ENCODE measurements at places on chromosomes 7 and 10.

DNA sequence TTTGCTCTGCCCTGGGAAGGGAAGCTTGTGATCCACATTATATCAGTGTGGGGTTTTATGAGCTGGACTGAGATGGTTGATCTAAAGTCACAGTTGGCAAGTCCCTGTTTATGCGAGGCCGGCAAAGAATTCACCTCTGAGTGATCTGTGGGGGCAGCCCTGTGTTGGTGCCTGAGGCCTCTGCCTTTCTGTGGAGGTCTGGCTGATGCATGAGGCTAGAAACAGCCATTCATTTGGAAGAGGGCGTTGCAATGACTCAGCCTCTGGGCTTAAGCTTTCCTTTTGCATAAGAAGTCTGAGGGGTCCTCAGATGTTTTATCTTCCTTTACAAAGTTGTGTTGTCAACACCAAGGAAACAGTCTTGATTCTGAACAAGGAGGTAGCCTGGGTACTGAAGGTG is 126.9 kb downstream of the MGMT start:
- DNase-seq: no peak

DNA sequence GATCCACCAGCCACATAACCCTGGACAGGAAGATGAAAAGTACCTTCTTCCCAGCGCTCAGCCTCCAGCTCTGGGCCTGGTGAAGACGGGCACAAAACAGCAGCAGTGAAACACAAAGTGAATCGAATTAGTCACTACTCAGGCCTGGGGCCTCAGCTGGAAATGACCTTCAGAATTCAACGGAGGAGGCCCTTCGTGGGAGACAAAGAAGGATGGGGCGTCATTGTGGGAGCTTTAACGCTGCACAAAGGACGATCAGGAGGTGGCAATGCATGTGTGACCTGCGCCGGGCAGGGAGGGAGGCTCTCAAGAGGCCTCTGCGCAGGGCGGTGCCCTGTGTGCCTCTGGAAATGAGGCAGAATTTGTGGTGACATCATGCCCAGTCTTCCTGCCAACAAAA is 161.9 kb downstream of the DNAJB6 start:
- DNase-seq: no peak

- no peak for DNase-seq
Observed at GRCh38 chr7:123901101-123901500, 23.9 kb upstream of the SPAM1 start.

- DNase-seq: no peak
Observed at GRCh38 chr10:8180360-8181109, 126.0 kb downstream of the GATA3 start.

GRCh38 chr10:92627845-92628480 is 35.0 kb downstream of the KIF11 start:
- no peak for DNase-seq

GRCh38 chr7:42794673-42795072 is 117.2 kb downstream of the C7orf25 start:
- DNase-seq: no peak

DNA sequence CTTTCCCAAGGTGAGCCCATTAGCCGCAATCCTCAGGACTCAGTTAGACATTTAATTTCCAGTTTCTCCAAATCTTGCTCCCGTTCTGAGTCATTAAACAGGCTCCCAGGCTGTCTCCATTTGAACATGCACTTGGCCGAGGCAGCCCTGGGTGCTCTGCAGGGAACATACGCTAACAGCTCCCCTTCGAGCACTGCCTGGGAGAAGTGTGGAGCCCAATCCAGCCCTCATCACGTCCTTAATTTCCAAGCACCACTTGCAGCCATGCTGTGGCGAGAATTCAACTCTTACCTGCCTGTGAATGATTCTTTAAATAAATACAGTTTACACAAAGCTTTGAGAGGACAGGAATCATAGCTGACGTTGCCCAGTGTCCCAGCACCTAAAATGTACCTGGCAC is 218.2 kb downstream of the CCSER2 start:
- DNase-seq: no peak

DNA sequence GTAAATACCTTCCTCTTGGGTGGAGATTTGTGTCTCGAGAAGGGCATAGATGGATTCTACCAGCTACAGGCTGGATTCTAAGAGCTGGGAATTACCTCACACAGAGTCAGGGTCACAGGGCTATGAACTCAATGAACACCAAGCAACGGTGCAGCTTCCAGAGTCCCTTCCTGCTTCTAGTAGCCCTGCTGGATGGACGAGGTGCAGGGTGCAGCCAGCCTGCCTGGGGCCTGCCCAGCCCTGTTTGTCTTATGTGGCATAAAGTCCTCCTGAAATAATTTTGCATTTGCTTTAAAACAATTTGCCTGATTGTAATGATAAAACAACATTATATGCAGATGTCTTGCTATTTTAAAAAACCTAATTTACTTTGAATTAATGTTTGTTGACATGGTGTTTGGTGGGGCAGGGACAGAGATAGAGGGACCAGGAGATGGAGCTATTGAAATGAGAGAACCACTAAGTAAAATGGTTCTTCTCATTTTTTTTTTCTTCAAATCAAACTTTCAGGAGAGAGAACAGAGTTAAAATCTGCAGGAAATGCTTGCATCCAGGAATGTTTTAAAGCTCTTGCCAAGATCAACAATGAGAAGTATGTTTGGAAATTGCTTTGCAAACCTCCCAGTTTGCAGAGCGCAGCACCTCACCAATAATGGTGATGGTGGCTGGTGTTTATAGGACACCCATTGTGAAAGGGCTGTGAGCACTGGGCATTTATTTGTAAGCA is 305.4 kb upstream of the PODXL start:
- DNase-seq: no peak

DNA sequence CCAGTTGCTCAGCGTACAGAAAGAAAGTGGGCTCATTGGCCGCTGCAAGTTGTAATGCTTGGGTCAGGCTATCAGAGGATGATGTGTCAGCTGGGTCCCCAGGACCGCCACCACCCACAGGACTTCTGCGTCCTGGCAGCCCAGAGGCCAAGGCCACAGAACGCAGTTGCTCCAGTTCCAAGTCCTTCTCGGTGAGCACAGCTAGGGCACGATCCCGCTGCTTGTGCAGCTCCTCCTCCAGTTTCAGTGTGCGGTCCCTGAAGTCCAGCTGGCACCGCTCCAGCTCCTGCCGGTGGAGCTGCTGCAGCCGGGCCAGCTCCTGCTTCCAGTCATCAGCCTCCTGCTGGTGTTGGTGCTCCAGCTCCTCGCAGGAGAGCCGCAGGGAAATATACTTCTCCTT is 3.0 kb downstream of the GCC1 start:
- DNase-seq: no peak

GRCh38 chr10:15744217-15744865 is 24.6 kb upstream of the ITGA8 start:
- DNase-seq: peak; percentile 8

DNA sequence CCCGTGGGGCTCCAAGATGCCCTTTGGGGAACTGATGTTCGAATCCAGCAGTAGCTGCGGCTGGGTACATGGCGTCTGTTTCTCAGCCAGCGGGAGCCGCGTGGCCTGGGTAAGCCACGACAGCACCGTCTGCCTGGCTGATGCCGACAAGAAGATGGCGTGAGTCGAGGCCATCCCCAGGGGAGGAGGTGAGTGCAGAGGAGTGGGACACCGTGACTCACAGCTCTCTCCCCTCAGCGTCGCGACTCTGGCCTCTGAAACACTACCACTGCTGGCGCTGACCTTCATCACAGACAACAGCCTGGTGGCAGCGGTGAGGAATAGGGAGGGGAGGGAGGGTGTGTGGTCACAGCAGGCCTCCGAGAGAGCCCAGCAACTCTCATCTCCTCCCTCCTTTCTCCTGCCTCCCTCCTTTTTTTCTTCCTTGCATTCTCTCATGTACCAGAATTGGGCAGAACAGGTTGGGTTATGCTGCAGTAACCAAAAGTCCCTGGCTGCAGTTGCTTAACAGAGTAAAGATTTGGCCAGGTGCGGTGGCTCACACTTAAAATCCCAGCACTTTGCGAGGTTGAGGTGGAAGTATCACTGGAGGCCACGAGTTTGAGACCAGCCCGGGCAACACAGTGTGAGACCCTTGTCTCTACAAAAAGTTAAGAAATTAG is 16.5 kb downstream of the ARPC1B start:
- no peak for DNase-seq

DNA sequence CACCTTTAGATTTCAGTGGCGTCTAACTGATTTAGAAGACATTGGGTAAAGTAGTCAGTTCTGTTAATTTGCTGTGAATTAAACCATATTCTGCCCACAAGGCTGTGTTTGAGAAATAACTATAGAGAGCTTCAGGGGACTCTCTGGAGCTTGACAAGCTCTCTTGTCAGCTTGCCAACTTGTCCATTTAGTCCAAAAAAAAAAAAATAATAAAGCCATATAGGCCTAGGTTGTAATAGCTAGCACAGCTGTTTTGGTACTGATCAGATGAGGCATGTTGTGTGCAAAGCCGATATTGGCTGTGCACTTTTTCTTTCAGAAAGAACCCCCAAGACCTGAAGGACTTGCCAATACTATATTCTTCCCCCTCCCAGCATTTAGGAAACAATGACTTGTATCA is 20.2 kb upstream of the ZNF282 start:
- DNase-seq: no peak

- no peak for DNase-seq
Observed at GRCh38 chr10:51875610-51876009, 176.2 kb upstream of the CSTF2T start.

DNA sequence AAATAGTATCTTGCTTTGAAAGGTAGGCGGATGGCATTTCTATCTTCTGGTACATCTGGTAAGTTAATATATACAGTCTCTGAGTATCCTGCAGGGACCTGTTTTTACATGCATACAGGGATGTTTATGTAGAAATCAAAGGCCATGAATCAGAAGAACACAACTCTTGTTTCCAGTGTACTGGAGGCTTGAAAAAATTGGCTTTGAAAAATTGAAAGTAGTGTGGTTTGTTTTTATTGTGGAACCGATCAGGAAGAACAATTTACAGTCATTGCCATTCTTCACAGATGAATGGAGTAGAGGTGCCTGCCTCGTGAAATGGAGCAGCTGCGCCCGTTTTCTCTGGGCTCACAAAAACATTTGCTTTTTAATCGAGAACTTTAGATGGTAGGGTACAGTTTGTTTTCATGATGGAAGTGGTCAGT is 54.0 kb upstream of the RPA3 start:
- no peak for DNase-seq

GRCh38 chr7:33075818-33076518 is 13.4 kb upstream of the NT5C3A start:
- DNase-seq: no peak

- DNase-seq: no peak
Observed at GRCh38 chr10:106540645-106541044, 623.9 kb downstream of the SORCS1 start.

DNA sequence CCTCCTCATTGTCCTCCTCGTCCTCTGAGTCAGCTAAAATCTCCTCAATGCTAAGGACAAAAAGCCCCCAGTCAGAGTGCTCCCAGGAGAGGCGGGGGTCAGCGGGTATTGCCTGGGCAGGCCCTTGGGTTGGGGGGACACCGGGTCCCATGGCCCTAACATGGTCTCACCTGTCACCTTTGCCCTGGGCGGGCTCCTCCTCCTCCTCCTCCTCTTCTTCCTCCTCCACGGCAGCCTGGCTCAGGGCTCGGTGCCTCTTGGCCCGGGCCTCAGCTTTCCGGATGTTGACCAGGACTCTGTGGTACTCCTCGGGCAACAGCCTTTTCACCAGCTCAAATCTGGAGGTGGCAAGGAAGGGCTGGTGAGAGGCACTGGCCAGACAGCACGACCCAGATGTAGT is 32.0 kb upstream of the FRAT2 start:
- no peak for DNase-seq

DNA sequence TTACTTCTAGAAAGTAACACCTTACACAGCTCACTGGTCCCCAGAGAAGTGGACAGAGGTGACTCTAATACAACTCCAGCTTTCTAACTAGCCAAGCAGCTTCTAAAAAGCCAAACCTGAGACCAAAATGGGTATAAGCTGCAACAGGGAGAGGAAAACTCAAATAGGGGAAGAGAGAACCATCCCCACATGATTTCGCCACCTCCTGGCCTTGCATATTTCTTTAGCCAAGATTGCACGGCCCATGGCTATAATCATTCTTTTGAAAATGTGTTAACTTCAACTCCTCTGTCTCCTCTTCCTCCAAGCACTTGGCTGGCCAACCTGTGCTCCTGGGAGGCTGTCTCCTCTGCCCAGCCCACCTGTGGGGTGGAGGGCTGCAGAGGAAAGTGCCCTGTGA is 28.7 kb downstream of the NUP42 start:
- no peak for DNase-seq

GRCh38 chr7:74544706-74545469 is 91.2 kb downstream of the GTF2IRD1 start:
- DNase-seq: no peak

DNA sequence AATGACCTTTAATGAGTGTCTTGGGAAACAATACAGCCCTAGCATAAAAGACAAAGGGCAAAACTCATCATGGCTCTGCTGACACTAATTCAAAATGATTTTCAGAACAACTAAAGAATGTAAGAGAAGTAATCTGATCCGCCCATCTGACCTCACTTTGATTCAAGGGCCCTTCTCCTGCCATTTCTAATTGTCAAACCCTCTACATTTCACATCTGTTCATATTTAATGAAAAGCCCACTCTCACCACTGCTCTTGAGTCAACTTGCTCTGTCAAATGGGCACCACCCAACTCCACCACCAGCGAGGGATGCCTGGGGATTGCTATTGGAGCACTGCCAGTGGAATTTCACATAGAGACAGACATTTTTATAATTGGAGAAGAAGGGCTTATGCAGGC is 639.2 kb downstream of the KCNMA1 start:
- DNase-seq: no peak

- no peak for DNase-seq
Observed at GRCh38 chr7:17401791-17402627, 103.6 kb downstream of the AHR start.

GRCh38 chr7:48139459-48139858 is 31.8 kb upstream of the ABCA13 start:
- DNase-seq: no peak

DNA sequence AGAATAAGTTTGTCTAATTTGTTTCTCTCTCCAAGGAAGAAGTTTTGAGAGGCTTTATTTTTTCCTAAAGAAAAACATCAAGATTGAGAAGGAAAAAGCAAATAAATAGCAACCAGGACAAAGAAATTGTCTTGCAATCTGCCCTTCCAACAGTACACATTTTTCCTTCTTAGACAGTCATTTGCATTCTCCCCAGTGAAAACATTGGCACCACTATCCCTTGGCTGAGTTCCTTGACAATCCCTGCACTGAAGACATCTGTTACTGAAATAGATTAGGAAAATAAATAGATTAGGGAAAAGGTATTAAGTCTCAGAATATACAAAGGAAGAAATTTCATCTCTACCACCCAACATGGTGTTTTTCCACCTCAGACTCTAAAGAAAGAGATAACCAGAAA is 12.2 kb upstream of the TMEM243 start:
- DNase-seq: no peak

DNA sequence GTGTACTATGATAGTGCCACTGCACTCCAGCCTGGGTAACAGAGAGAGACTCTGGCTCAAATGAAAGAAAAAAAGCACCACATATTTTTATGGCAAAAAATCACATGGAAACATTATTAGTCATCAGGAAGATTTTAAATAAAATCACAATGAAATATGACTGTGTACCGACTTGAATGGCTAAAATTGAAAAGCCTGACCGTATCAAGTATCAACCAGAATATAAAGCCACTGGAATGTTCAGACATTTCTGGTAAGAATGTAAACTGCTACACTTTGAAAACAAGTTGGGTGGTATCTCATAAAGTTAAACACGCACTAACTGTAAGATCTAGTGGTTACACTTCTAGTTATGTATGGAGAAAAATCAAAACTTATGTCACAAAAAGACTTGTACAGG is 306.7 kb upstream of the MBL2 start:
- DNase-seq: no peak

- no peak for DNase-seq
Observed at GRCh38 chr7:82567841-82568240, 124.3 kb upstream of the CACNA2D1 start.

- DNase-seq: no peak
Observed at GRCh38 chr7:156019776-156020565, 207.7 kb upstream of the SHH start.

All from stimulated activated CD8-positive, alpha-beta memory T cell treated with anti-CD3 and anti-CD28 coated beads, Interleukin-7, amount 100 ng/mL, for 4 hours (primary cell).